ENCODE measurements at places on chromosomes 6 and 20. TPM values are rescaled to one million over a fixed set of nuclear protein-coding genes. Genes with fewer than 3 reads are reported as not detected.

Gene ZNF165
- 0.78 TPM for polyA plus RNA-seq

Gene ADAM33
- not detected for polyA plus RNA-seq

Gene PNISR
- 80.2 TPM for polyA plus RNA-seq

Gene NKX2-4
- not detected for polyA plus RNA-seq

Gene FBXO30
- polyA plus RNA-seq, result 1.5 TPM

Gene CALHM5
- polyA plus RNA-seq, result not detected

Gene SOX18
- not detected for polyA plus RNA-seq

Gene SLC22A2
- not detected for polyA plus RNA-seq

Gene CST7
- polyA plus RNA-seq, result 889 TPM

Gene NHLRC1
- 0.81 TPM for polyA plus RNA-seq

GRCh38 chr20:6746901-6747609, 20.4 kb upstream of the BMP2 start:
- H3K27ac ChIP-seq, result no peak overlapping the region
- no peaks in the 10 kb centered on the region for H3K27me3 ChIP-seq
- H3K36me3 ChIP-seq, result no peaks in the 10 kb centered on the region
- no peak overlapping the region for H3K4me3 ChIP-seq

DNA sequence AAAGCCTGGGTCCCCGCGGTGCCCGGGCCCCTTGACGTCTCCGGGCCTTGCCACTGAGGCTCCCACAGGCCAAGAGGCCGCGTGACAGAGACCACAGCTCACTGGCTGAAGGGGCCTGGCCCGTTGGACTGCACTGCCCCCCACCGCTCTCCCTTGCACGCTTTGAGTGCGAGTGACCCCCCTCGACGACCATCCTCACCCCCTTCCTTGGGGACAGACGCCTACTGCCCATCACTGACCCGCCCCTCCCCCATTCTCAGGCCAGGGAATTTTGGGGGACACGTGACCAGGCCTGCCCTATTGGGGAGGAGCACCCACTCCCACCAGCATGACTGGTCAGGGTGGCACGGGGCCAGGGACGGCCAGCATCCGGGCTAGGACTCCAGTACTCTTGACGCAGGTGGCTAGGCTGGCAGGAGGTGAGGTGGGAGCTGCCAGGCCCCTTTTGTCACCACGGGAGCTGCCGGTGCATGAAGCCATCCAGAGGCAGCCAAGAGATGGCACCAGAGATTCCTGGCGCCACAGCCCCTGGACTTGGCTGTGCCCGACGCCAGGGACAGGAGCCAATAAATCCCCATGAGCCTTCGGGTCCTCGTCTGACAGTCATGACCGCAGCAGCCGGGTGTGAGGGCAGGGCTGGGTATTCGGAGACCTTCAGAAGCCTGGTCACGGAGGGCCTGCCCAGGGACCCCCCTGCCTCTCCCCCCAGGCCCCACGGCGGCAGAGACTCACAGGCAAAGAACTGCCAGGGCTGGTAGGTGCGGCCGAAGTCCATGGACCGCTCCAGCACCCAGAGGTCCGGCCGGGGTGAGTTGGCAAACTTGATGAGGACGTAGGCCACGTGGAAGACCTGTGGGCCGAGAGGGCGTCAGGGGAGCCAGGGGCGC, 14.5 kb downstream of the LAMA5 start:
- H3K36me3 ChIP-seq, result no peaks in the 10 kb centered on the region
- no peak for DNase-seq
- H3K27me3 ChIP-seq, result no peaks in the 10 kb centered on the region
- H3K4me1 ChIP-seq, result no peaks in the 10 kb centered on the region
- H3K4me3 ChIP-seq, result no peak overlapping the region
- no peak overlapping the region for H3K27ac ChIP-seq

- H3K36me3 ChIP-seq, result no peaks in the 10 kb centered on the region
- H3K4me3 ChIP-seq, result no peak overlapping the region
- H3K27me3 ChIP-seq, result no peaks in the 10 kb centered on the region
- no peaks in the 10 kb centered on the region for H3K4me1 ChIP-seq
These were observed 90.6 kb downstream of the DNAH8 start for GRCh38 chr6:38805692-38806091.

- H3K36me3 ChIP-seq, result no peaks in the 10 kb centered on the region
- H3K27ac ChIP-seq, result no peak overlapping the region
- no peaks in the 10 kb centered on the region for H3K27me3 ChIP-seq
- H3K4me3 ChIP-seq, result no peak overlapping the region
These were observed 197.3 kb downstream of the ZFAND3 start for GRCh38 chr6:38016824-38017223.

DNA sequence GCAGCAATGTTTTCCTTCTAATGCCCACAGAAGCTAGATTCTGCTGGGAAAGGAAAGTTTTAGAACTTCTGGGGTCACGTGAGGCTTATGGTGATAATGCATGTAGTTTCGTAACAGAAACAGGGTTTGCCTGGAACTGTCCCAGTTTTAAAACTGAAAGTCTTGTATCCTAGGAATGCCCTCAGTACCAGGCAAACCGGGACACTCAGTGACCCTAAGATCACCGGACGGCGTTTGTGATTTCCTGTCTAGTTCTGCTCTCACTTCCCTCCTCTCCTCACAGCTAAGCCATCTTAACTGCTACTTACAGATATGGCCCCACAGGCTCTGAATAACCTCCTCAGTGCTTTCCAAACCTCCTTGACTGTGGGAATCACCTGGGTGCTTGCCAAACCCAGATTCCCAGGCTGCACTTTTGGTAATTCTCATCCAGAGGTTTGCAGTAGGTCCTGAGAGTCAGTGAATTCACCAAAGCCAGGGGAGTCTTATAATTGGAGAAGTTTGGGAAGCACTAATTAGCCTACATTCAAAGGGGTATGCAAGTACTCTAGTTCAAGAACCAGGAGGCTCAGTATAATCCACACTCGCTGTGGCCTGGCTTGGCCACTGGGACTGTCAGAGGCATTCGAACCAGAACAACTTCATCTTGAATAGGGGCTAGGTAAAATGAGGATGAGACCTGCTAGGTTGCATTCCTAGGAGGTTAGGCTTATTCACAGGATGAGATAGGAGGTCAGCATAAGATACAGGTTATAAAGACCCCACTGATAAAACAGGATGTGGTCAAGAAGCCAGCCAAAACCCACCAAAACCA, 231.6 kb upstream of the MYLIP start:
- no peaks in the 10 kb centered on the region for H3K4me1 ChIP-seq
- no peaks in the 10 kb centered on the region for H3K36me3 ChIP-seq
- no peak for DNase-seq

- no peak overlapping the region for H3K4me3 ChIP-seq
- DNase-seq, result no peak
- H3K27ac ChIP-seq, result no peak overlapping the region
- H3K36me3 ChIP-seq, result no peaks in the 10 kb centered on the region
These were observed 8.6 kb downstream of the SNPH start for GRCh38 chr20:1274485-1275311.

DNA sequence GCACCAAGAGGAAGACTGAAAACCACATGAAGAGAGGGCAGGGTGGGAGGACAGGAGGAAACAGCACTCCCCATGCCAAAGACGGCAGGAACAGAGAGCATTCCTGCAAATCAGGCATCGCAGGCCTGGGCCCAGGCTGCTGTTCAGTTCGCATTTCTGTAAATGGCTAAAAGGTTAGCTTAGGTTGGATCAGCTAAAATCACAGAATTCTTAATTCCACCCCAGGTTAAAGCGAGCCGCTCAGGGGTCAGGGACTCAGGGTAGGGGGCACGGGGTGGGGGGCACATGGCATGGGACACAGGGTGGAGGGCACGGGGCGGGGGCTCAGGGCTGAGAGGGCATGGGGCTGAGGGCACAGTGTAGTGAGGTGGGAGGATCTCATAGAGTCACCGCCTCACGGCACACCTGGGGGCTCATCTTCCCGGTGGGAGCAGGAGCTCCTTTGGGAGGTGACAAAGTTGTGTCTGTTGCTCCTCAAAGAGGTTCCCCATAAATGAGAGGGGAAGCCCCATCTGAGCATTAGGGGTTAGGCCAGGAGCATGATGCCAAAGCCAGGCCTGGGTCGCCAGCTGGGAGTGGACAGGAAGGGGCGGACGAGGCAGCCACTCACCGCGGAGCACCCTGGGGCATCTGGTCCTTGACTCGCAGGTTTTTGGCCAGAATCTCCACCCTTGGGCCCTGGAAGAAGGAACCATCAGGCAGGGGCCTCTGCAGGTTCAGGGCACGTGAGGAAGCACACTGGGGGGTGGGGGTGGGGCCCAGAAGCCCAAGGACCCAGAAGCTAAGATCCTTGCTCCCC, 200.7 kb downstream of the PREX1 start:
- H3K4me1 ChIP-seq, result no peaks in the 10 kb centered on the region
- H3K36me3 ChIP-seq, result peaks cover 16% of the 10 kb centered on the region
- H3K27me3 ChIP-seq, result no peaks in the 10 kb centered on the region

- H3K27me3 ChIP-seq, result peaks cover 38% of the 10 kb centered on the region
- DNase-seq, result no peak
- H3K4me1 ChIP-seq, result peaks cover 38% of the 10 kb centered on the region
- no peak overlapping the region for H3K27ac ChIP-seq
- no peaks in the 10 kb centered on the region for H3K36me3 ChIP-seq
- no peak overlapping the region for H3K4me3 ChIP-seq
These were observed 164.0 kb upstream of the ZNF337 start for GRCh38 chr20:25860531-25861150.

- peaks cover 12% of the 10 kb centered on the region for H3K4me1 ChIP-seq
- H3K27ac ChIP-seq, result no peak overlapping the region
- DNase-seq, result no peak
- H3K4me3 ChIP-seq, result no peak overlapping the region
- no peaks in the 10 kb centered on the region for H3K36me3 ChIP-seq
These were observed 17.0 kb upstream of the HLA-A start for GRCh38 chr6:29925321-29925720.

- no peak for DNase-seq
- no peak overlapping the region for H3K4me3 ChIP-seq
- no peak overlapping the region for H3K27ac ChIP-seq
- H3K27me3 ChIP-seq, result peaks cover 7% of the 10 kb centered on the region
These were observed 21.8 kb downstream of the PCK1 start for GRCh38 chr20:57582432-57583288.

- H3K4me1 ChIP-seq, result no peaks in the 10 kb centered on the region
- H3K36me3 ChIP-seq, result no peaks in the 10 kb centered on the region
- no peaks in the 10 kb centered on the region for H3K27me3 ChIP-seq
- H3K4me3 ChIP-seq, result no peak overlapping the region
- no peak overlapping the region for H3K27ac ChIP-seq
These were observed 669.4 kb upstream of the CITED2 start for GRCh38 chr6:140043762-140044378.

GRCh38 chr6:148404456-148405054, 61.9 kb downstream of the SASH1 start:
- H3K27me3 ChIP-seq, result no peaks in the 10 kb centered on the region
- H3K36me3 ChIP-seq, result no peaks in the 10 kb centered on the region
- no peak for DNase-seq

GRCh38 chr6:53831081-53831869, 36.5 kb downstream of the LRRC1 start:
- DNase-seq, result no peak
- no peaks in the 10 kb centered on the region for H3K4me1 ChIP-seq
- no peaks in the 10 kb centered on the region for H3K27me3 ChIP-seq

DNA sequence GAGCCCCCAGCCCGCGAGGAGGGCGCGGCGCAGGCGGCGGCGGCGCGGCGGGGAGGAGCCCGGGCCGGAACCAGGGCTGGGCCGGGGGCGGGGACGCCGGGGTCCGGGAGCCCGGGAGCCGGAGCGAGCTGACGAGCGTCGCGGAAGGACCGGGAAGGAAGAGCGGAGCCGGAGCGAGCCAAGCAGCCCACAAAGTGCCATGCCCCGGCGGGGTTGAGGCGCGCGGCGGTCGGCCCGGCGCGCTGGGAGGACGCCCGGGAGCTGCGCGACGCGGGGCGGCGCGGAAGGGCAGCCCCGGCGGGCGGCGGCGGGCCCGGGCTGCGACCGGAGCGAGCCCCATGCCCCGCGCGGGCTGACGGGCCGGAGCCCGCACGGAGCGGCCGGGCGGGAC, 289 bp downstream of the FOXP4 start:
- H3K4me1 ChIP-seq, result peaks cover 42% of the 10 kb centered on the region
- peaks cover 23% of the 10 kb centered on the region for H3K27me3 ChIP-seq
- no peak for DNase-seq
- no peak overlapping the region for H3K4me3 ChIP-seq

GRCh38 chr20:63748934-63749270, 9.3 kb downstream of the SLC2A4RG start:
- H3K27me3 ChIP-seq, result no peaks in the 10 kb centered on the region
- no peaks in the 10 kb centered on the region for H3K36me3 ChIP-seq
- no peak for DNase-seq
- peaks cover 20% of the 10 kb centered on the region for H3K4me1 ChIP-seq

DNA sequence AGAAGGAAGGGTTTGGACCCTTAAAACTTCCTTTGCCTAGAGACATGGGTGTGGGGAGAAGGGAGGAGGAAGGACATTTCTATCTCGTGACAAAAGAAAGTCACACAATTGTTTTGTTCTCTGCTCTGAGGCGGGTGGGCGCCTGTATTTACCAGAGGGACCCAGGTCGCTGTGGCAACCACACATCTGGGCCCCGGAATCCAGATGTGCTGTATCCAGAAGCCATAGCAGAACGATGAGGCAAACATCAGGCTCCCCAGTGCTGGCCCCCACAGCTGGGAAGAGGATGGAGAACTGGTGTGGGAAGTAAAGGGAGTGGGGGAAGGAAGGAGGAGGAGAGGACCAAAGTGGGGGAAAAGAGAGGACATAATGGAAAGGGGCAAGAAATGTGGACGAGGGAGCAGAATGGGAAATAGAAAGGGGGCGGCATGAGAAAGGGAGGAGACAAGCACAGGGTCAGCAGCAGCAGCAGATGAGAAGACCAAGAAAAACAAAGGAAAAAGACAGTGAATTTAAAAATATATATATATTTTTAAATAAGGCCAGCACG, 3.4 kb upstream of the TNXB start:
- no peaks in the 10 kb centered on the region for H3K27me3 ChIP-seq
- no peak overlapping the region for H3K4me3 ChIP-seq
- no peak for DNase-seq
- H3K27ac ChIP-seq, result no peak overlapping the region

DNA sequence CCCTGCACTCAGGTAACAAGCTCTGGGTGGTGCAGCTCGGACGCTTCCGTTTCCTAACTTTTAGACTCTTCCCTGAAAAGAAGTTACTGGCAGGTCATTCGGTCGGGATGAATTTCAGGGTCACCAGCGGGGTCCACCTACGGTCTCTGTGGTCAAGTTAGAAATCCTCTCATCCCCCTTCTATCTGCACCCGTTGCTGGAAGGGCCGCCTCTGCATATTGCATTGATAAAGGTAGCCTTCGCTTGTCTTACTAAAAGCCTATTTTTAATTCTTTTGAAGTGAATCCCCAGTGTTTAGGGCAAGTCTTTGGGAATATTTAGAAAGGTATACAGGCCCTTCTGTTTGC, 47.3 kb downstream of the LRRN4 start:
- peak overlapping the region; percentile 70 for H3K4me3 ChIP-seq
- peak overlapping the region; percentile 81 for H3K27ac ChIP-seq
- peaks cover 11% of the 10 kb centered on the region for H3K36me3 ChIP-seq
- DNase-seq, result no peak
- peaks cover 25% of the 10 kb centered on the region for H3K4me1 ChIP-seq

All from CD8-positive, alpha-beta memory T cell (primary cell).